ENCODE measurements at places on chromosomes 7 and 10.
A peak's percentile ranks its signal among the peaks of the same experiment; 100 is the strongest.

DNA sequence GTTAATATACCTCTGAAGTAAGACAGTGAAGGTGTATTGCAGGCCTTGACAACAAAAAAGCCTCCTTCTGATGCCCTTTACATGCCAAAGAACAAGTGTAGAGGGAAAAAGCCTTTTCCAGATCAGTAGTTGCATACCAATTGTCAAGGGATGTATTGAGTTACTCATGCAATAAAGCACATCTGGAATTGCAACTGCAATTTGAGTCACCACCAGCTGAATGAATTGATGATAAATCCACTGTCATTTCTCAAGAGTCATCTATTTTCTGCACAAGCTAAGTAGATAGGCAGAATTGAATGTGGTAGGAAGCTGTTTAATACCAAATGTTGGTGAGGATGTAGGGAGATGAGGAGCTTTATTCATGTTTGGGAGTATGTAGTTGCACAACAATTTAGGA lies 325.9 kb upstream of the SMIM30 start:
- no peak for DNase-seq

GRCh38 chr7:126803060-126803665 lies 449.6 kb downstream of the GRM8 start:
- peak; percentile 10 for DNase-seq

- DNase-seq: no peak
Measured at GRCh38 chr10:125795128-125795527, 19.5 kb upstream of the MMP21 start.

- DNase-seq: no peak
Measured at GRCh38 chr10:52986125-52986524, 213.5 kb upstream of the MBL2 start.

DNA sequence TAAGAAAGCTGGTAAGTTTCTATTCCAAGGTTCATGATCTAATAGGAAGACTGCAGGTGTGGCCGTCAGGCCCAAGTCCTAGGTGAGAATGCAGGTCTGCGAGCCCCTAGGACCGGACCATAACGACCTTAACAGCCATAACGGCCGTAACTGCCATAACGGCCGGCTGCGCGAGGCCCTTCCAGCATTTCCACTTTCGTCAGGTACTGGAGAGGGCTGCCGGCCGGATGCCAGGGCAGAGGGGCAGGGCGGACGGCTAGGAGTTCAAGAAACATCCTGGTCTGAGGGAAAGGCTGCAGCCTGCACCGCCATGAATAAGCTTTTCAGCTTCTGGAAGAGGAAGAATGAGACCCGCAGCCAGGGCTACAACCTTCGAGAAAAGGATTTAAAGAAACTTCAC lies at the start of gene ANKRD7:
ANKRD7 (plus strand) TSS at position 184 of the 400 bp plus-strand sequence; CDS start at position 311, 127 bp downstream.
- DNase-seq: no peak

DNA sequence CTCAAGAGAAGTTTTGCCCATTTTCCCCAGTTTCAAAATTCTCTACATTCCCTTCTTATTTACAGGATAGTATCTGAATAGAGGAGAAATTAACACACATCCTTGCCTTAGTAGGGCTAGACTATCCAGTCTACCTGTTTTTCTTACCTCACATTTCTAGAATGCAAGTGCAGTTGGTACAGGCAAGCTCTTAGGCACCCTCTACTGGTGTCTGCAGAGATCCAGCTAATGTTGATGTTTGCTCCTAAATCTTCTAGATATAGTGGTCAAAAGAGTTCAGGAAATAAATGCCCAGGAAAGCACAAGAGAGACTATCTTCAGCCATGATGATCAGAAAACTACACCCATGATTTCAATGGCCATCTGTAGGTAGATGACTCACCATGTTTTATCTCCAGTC lies 205.3 kb downstream of the HTR7 start:
- no peak for DNase-seq

GRCh38 chr10:44306762-44307161 lies 78.1 kb downstream of the CXCL12 start:
- DNase-seq: no peak

- no peak for DNase-seq
Measured at GRCh38 chr10:605632-606325, 83.7 kb downstream of the DIP2C start.

GRCh38 chr7:45884136-45884535 lies 4.2 kb upstream of the IGFBP1 start:
- no peak for DNase-seq

DNA sequence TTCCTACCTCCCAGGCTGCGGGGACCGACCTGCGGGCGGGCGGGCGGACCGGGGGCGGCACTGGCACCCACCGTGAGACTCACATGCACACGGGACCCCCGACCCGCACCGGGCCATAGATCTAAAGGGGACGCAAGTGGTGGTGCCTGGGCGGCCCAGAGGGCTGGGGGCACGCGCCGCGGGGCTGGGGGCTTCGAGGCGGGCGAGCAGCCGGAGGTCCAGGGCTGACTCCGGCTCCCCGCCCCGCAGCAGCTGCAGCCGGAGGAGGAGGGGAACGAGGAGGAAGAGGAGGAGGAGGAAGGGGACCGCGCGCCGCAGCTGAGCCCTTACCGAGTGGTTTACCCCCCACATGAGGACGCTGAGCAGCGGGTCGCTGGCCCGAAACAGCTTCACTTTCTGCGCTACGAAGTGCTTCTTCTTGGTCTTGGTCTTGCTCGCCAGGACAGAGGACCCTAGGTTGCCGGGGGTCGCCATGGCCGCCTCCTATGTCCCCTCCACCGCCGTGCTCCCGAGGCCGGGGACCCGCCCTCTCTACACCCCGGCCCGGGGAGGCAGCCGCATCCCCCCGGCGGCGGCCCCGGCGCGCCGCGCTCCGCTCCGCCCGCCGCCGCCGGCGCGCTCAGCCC lies 412 bp downstream of the PIP4K2A start:
- DNase-seq: no peak

DNA sequence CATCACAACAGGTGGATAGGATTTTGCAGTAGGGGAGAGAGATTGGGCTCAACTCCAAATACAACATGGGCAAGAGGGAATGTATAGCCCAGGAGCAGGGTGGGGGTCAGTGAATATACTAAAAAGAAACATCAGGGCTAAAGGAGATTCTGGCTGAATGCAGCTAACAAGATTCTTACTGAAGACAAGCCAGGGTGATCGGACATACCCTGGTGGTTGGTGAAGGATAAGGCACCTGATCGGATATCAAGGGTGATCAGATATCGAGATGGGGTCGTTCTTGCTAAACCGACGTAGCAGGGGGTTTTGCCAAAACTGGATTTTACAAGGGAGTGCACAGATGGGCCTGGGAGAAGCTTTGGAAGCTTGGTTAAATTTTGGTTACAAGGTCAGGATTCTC lies 34.4 kb downstream of the WIPF3 start:
- DNase-seq: no peak

- no peak for DNase-seq
Measured at GRCh38 chr7:157771-158625, 34.4 kb upstream of the FAM20C start.

DNA sequence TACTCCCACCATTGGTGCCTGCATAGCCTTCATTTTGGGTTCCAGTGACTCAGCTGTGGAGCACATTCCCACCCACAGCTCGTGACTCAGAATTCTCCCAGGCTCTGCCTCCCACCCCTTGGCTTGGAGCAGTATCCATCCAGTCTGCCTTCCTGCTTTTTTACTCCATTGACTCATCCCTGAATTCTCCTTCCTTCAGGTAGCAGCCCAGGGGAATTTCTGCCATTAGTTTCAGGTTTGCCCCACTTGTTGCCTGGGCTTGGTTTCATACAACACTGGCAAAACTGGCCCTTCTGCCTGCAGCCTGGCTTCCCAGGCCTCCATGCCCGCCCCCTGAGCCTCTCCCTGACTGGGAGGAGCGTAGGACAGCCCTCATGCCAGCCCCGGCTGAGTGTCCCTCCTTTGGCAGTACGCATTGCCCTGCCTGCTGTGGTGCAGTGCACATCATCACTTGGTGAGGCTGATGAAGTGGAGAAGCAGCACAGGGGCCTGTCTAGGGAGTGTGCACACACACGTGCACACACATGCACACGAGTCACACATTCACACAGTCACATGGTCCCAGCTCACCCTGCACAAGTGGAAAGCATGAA lies 55.0 kb downstream of the SNX10 start:
- no peak for DNase-seq

DNA sequence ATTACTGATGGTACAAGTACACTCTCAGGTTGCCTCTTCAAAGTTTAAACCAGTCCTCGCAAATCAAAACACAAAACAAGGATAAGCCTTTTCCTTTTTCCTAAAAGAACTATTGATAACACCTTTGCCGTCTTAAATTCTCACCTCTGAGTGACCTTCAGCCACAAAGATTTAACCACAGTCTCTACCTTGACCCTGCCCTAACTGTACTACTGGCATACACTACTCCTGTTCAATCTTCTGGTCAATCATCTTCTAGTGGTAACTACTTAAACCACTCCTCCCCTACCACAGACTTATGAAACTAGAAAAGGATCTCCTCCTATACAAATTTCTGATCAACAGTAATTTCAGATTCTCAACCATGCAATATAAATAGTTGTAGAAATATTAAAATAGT lies 15.1 kb downstream of the UPF2 start:
- DNase-seq: no peak

DNA sequence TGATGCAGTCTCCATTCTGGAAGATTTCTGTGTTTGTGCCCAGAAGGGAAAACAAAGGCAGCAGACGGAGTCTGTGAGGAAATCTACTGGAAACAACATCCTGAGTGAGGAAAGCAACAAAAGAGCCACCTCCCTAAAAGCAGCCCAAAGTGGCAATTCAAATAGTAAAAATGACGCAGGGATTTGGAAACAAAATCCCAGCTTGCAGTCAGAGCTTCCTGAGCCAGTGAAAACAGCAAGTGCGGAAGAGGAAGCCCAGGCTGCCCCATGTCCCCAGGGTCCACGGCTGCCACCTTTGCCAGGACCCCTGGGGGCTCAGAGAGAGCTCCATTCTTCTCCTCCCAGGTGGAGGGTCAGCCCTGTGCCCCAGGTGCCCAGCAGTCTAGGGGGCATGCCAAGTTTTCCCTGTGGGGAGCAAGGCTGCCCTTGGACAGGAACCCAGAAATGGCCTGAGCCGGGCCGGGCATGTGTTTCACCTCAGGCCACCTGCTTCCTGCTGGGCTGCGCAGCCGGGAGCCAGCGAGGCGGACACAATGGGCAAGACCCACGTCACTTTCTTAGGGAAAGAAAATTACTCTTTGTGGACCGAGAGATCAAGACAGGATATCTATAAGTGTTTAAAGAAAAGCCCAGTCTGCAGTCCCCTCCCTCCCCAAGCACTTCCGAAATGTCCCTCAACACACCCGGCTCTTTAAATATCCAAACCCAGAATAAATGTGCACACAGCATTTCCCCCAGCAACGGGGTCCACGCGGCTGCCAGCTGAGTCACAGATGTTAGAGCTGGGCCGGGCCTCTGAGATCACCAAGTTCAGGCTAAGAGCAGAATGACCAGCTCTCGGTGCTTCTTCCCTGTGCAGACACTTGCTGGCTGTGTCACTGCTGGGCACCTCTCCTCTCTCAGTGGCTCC lies 231.1 kb downstream of the ARHGAP12 start:
- no peak for DNase-seq

Data from GDM1 (cell line).